Dermis blood vessel endothelial cell (primary cell): ENCODE measurements at places on chromosomes 4 and X. TPM values are rescaled to one million over a fixed set of nuclear protein-coding genes. Genes with fewer than 3 reads are reported as not detected.

Gene DDX53
- total RNA-seq, result not detected in 2 replicates

Gene TRPC5OS
- total RNA-seq, result not detected in 2 replicates

Gene SMIM43
- 0.47 and 0.85 TPM in 2 replicates for total RNA-seq

DNA sequence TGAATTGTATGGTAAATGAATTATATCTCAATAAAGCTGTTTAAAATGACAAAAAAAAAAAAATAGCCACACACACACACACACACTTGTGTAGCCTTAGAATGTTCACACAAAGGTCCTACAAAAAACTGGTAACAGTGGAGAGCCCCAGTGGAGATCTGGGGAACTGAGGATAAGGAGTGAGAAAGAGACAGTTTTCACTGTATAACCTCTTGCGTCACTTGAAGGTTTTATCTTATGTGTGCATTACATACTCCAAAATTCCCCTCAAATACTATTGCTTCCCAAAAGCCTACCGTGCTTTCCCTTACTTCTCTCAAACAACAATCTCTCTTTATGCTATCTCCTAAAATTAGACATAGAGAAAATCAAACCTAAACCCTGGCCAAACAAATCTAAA, 67.8 kb downstream of the SMC1A start:
- DNase-seq, result no peak
